ENCODE measurements at places on chromosomes 3 and 15. TPM values are rescaled to one million over a fixed set of nuclear protein-coding genes. Genes with fewer than 3 reads are reported as not detected.

Gene STRC
- 0.18 TPM for total RNA-seq

Gene TGM5
- total RNA-seq = not detected

Gene GAP43
- total RNA-seq = not detected

Gene SNTN
- total RNA-seq = not detected

Gene CCDC54
- total RNA-seq = not detected

Gene C3orf22
- total RNA-seq = not detected

Gene USF3
- total RNA-seq = 8.1 TPM
